C1 segment of cervical spinal cord (tissue), 14 donors: ENCODE measurements at places on chromosomes 7 and 10.

- DNase-seq = no peak
These were observed 662.9 kb downstream of the INHBA start for GRCh38 chr7:41039981-41040380.

DNA sequence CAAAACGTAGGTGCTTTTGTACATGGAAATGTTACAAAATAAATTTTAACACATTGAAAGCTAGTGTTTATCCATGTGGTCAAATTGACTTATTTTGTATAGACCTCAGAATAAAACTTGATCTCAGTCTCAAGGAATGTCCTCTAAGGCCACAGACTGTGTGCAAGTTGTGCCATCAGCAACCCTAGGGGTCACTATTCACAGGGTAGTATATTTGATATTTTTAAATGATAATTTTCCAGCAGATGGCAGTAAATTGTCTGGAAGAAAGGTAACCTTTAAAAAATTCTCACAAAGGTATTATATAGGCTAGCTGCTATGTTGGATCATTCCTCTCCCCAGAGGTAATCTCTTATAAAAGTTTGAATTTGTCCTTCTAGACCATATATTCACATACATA is 12.9 kb upstream of the SNX10 start:
- DNase-seq = no peak

- no peak for DNase-seq
These were observed 28.2 kb downstream of the ADK start for GRCh38 chr10:74179111-74179710.

DNA sequence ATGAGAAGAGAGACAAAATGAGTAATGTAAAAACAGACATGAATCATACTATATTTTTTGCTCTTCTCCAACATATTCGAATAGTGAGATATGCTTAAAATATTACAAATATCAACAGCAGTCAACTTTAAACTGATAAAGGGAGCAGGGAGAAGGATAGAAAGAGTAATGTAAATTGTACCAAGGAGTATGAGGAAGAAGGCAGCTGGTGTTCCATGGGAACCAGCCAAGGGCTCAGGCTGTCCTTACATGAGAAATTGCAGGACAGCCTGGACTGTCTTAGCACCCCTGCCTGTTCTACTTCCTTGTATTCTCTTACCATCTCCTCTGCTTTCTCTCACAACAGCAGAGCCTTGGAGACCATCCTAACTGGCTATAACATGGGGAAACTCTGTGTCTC is 128.7 kb downstream of the TSPAN12 start:
- DNase-seq = no peak

- DNase-seq = no peak
These were observed 37.3 kb downstream of the KIF20B start for GRCh38 chr10:89738551-89739209.

GRCh38 chr7:69412331-69413146 is 185.7 kb upstream of the AUTS2 start:
- no peak for DNase-seq

GRCh38 chr7:35520810-35521625 is 173.9 kb downstream of the HERPUD2 start:
- no peak for DNase-seq

GRCh38 chr7:53600296-53600695 is 564.9 kb downstream of the POM121L12 start:
- no peak for DNase-seq

- no peak for DNase-seq
These were observed 110.9 kb upstream of the NANOS1 start for GRCh38 chr10:118918587-118918986.

DNA sequence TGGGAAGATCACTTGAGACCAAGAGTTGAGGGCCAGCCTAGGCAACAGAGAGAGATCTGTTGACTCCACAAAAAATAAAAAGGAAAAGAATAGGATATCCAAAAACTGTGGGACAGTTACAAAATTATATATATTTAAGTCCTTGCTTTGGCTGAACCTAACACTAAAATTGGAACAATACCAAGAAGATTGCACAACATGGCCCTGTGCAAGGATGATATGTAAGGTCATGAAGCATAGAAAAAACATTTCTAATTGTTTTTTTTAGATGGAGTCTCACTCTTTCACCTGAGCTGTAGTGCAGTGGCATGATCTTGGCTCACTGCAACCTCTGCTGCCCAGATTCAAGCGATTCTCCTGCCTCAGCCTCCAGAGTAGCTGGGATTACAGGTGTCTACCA is 139.0 kb downstream of the TPST1 start:
- DNase-seq = no peak

- DNase-seq = no peak
These were observed 18.5 kb downstream of the DLD start for GRCh38 chr7:107909445-107909844.

DNA sequence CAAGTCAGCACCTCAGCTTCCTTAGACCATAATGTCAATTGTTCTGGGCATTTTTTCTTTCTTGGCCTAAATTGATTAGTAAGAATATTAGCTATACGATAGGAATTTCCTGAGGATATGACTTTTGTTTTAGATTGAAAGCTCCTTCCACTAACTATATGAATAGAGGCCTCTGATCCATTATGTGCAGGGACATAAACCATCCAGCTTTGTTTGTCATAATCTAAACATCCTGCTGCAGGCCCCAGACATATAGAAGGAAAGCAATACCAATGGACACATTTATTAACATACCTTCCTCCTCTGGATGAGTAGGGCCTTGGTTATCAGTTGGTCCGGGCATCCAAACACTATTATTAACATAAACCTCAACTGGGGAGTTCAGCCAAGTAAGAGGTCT is 4.3 kb upstream of the GIMAP4 start:
- DNase-seq = no peak

DNA sequence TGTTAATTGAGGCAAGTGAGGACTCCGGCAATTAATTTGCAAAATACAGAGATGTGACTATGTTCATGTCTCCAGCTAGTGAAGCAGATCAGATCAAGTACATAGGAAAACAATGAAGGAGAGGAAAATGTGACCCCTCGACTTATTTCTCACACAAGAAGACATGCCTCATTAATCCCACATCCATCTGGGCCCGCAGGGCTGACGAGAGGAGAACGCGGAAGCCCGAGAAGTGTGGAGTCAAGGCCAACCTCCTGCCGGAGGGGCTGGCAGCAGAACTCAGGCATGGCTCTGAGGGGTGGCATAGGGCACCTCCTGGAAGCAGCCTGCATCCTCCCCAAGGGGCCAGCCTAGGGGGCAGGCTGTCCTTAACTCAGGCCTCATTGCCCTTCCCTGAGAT is 54.4 kb downstream of the ZNF503 start:
- DNase-seq = no peak

DNA sequence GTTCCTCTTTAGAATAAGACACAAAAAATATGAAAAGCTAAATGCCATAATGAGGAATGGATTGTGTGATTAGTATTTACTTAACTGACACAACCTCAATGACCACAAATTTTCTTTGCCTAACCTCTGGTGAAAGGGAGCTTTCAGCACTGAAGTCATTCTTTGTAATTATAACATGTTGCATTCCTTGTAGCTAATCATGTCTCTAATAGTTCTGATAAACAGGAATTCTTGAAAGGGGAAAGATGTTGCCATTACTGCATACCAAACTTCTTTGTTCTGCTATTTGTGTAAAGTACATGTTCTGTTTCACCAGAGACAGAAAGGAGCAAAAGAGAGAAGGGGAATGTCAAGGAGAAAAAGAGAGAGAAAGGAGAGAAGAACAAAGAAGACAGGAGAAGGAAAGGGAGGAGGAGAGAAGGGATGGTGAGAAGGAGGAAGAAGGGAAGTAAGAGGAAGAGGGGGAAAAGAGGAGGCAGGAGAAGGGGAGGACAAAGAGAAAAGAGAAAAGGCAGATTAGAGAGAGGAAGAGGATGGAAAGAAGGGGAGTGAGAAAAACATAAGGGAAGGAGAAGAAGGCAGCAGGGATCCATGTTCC is 120.9 kb downstream of the SEMA3D start:
- DNase-seq = no peak

DNA sequence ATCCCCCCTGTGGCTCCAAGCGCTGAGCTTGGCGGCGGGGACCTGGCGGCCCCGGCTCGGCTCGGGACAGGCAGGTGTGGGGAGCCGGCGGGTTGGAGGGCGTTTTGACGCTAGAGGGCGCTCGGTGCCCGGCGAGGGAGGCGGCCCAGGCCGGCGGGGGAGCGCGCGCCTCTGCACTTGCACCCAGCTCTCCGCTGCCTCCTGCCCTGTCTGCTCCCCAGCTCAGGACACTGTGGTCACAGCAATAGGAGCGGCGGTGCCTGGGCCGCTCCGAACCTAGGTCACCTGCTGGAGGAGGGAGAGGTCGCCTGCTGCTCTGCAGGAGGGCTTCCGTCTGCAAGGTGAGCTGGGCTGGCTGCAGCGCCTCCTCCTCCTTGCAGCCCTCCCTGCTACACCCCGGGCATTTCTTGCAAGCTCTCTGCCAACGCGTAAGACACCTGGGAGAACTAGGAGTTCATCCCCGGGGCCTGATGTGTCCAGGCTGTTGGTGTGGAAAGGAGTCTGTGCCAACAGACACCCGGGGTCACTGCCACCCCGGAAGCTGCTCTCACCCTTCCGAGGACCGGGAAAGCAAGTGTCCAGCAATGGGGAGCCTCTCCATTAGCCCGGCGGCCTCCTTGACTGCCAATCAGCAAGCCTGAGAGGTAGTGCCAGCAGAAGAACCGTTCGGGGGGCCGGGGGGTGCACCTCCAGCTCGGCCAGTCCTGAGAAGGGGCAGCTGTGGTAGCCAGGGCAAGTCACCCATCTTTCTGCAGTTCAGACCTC is 620.4 kb downstream of the GALNT17 start:
- DNase-seq = peak; percentile 34

GRCh38 chr7:124630395-124630794 is 135.2 kb downstream of the GPR37 start:
- DNase-seq = no peak

- no peak for DNase-seq
These were observed 43.5 kb downstream of the CDCA7L start for GRCh38 chr7:21902240-21902639.

- DNase-seq = no peak
These were observed 32.1 kb downstream of the GPR158 start for GRCh38 chr10:25206693-25207414.

DNA sequence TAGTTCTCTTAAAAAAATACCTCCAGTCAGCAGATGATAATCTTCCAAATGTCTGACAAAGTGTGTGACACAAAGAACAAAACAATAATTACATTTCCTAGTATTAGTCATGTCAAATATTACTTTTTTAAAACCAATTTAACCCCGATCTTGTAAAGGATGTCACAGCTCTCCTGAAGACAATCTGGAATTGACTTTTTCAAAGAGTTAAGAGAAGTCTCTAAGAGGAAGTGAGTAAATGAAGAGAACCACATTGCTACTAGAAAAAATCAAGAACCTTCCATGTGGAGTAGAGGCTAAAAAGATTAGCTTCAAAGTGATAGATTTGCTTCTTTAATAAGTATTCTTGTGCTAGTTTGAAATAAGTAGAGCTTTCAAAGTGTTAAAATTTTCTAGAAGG is 218.2 kb upstream of the IMMP2L start:
- no peak for DNase-seq

DNA sequence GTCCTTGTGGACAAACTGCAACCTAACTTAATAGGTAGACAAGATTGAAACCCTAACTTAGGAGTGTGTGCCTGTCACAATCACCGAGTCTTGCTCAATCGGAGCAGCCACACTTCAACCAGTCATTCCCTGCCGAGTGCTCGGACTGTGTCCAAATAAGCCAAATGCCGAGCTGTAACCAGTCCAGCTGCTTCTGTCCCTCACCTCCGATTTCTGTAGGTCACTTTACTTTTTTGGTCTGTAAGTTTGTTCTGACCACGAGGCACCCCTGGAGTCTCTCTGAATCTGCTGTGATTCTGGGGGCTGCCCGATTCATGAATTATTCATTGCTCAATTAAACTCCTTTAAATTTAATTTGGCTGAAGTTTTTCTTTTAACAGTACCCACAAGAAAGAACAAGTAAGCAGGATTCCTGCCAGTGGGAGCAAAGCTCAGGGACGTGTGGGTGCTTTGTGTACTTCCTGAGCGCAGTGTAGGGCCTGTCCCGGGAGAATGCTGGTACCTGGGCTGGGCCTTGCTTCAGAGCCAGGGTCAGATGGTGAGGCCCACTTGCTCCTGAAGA is 140.1 kb downstream of the ACTR3B start:
- no peak for DNase-seq

- no peak for DNase-seq
These were observed 404.5 kb upstream of the ANKRD30A start for GRCh38 chr10:36720895-36721294.

GRCh38 chr7:29397398-29397797 is 166.2 kb upstream of the PRR15 start:
- no peak for DNase-seq

GRCh38 chr7:92557808-92558362 is 29.3 kb downstream of the RBM48 start:
- DNase-seq = no peak

DNA sequence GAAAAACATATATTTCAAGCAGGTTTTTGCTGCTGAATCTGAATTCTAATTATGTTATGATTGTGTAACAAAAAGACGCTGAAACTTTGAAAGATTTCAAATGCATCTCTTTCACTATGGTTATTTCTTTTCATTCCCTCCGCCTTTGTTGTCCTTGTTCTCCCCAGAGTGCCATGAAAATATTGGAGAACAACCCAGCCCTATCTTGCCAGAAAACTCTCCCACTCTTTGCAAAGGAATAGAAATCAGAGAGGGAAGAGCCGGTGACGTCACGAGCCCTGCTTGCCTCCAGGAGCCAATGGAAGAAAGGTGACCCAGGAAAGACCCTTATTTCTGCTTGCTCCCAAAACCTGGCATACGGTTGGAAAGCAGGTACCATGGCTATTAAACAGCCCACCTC is 3.4 kb downstream of the GFRA1 start:
- DNase-seq = no peak

DNA sequence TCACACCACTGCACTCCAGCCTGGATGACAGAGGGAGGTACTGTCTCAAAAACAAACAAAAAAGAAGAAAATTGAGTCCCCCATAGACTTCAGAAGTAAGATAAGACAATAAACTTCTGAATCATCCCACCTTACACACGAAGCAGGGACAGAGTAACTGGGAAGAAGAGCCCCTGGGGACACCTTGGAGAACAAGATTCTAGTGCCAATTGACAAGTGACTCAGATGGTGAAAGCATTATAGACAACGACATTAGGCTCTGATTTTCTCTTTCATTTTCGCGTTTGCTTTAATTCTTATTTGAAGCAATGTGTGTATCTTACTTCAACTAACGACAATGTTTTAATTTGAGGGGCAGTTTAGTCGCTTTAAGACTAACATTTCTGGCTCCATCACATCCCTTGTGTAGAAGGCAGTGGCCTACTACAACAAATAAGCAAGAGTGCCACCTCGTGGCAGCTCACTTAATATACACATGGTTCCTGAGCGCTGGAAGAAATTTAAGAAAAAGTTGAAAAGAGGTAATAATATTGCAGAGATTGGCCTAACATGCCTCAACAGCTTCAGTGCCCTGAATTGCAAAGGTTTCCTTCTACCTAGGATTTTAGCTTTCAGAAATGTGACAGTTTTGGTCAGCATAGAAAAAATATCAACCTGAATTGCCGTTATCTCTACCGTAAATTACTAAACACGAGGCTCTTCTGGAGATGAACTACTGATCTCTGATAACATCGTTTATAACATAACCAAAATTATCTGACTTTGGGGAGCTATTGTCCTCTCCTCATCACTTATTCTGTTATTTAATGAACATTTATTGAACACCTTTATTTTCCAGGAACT is 36.7 kb downstream of the ASNS start:
- no peak for DNase-seq
